ENCODE measurements at places on chromosomes 11 and 22. TPM values are rescaled to one million over a fixed set of nuclear protein-coding genes. Genes with fewer than 3 reads are reported as not detected.

The DTX4 gene
- polyA plus RNA-seq, result 1.2 TPM

The SYT12 gene
- polyA plus RNA-seq, result 0.13 TPM

The HEPHL1 gene
- not detected for polyA plus RNA-seq

DNA sequence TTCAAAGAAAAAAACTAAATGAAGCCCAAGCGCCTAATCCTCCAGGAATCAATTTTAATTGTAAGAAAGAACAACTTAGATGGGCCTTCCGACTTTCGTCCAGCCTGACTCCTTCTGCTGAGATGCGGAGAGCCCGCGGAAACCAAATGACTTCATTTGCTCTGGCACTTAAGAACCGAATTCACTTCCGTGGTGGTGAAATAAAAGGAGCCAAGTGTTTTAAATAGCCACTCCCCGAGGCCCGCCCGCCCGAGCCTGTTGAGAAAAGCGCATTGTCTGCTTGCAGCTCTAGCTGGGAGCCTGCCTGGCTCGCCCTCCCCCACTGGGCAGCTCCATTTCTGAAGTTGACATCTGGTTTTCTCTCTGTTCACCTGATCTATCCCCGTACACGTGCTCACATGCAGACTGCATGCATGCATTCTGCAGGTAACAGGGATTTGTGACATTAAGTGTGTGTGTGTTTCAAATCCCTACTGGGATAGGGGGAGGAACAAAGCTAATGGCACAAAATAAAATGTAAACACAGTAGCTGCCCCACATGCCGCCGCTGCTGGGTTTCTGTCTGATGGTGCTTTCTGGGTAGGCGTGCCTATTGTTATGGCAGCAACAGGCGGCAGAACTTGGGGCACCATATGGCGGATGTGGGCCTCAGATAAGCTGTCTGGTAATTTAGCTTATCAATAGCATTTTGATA, 6.2 kb downstream of the TEAD1 start:
- DNase-seq, result peak; percentile 53

DNA sequence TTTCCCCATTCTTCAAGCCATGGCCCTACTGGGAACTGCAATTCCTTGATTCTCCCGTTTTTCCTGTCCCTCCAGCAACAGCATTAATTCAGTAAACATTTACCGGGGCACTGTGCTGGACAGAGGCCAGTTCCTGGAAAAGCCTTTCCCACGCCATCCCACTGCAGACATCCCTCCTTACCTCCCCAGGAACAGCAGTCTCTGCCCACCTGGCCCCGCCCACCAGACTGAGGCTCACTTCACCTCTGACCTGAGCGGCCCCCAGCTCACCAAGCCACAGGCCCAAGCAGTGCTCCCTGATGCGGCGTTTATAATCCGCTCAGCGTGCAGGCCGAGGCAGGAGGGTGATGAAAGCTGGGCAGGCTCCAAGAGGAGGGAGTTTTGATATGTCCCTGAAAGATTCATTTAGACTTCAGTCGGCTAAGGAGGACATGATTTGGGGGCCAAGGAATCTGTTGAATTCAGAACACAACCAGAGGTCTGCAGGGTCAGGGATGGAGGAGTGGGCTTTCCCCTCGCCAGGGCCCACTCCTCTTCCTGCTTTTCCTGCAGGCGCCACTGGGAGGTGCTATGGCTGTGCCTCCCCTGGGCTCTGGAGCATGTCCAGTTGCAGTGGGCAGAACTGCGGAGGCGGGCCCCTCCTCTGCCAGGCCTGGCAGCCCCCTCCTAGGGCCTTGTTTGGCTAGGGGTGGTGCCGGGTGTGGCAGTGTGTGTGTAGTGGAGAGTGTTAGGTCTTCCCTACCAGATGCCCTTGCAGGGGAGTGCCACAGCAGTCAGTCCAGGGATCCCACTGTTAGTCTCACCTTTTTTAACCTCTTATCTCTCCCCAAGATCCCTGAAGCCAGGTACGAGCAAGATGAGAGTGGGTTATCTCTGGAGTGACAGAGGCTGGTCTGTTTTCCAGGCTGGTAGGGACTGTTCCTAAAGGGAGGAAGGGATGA, 1.4 kb upstream of the TAGLN start:
- no peak for DNase-seq

GRCh38 chr11:10400856-10401255, 54.2 kb upstream of the AMPD3 start:
- no peak for DNase-seq

DNA sequence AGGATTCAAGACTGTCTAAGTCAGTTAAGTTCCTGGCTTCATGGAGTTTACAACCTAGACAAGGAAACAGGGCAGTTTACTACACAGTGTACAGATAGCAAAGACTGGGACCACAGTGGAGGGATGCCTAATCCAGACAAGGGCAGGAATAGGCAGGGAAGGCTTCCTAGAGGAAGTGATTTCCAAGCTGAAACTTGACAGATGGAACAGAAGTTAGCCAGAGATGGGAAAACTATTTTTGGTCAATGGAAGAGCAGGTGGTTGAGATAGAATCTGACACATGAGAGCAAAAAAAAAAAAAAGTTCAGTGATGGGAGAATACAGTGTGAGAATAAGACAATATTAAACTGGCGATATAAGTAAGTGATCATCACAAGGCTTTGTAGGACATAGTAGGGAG, 1.3 kb downstream of the COA4 start:
- no peak for DNase-seq

- DNase-seq, result no peak
These were observed 10.2 kb upstream of the IFITM3 start for GRCh38 chr11:330694-331357.

DNA sequence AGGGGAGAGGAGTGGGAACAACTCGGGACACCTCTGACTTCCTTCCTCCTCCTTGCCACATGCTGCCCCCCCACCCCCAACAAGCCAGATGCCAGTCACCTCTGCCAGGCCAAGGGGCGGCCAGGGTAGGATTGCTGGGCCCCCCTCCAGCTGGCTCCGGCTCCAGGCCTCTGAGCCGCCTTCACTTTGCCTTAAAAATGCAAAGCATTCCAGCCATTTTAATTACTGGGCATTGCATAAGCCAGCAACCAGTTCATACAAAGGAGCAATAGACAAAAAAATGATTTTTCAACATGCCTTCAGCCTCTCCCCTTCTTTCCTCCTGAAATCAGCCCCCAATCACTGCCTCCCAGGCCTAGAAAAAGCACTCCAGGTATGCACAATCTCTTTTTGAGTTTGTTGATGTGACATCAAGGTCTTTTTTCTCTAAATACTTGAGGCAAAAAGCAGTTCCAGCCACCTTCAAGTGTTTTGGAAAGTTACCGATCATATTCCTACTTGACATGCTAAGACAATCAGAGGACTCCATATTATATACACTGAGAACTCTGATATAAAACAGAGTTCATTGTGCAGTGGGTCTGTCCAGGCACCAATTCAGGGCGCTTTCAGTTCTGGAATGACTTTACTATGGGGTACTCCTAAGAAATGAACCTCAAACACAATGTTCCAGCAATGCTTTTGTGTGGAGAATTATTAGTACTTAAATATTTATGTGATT, 12.4 kb upstream of the TIMP3 start:
- no peak for DNase-seq

DNA sequence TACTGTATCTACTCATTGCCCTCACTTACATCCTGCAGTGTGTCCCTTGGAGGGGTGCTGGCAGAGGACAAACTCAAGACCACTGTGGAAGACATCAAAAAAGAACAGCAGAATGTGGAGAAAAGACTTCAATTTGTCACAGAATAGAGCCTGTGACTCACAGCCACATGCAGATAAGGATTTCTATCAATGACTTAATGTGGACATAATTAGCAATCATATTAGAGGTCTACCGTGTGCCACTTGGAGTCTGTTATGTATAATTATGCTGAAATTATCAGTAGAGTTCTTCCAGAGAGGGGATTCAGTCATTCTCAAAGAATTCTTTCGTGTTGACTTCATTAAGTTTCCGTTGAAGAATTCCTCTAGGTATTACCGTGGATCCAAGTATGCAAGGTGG, 473.5 kb downstream of the MIAT start:
- DNase-seq, result no peak

DNA sequence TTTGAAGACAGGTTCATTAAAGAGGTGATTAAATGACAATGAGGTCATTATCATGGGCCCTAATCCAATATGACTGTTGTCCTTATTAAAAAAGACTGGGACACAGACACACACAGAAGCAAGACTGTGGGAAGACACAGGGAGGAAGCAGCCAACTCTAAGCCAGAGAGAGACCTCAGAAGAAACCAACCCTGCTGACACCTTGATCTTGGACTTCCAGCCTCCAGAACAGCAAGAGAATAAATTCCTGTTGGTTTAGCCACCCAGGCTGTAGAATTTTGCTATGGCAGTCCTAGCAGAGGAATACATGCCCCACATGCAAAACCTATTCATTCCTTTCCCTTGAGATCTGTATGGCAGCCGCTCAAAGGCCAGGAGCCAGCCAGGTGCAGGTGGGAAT, 35.6 kb upstream of the CACNG2 start:
- no peak for DNase-seq

- DNase-seq, result no peak
These were observed 66.7 kb downstream of the PACSIN2 start for GRCh38 chr22:42948294-42948693.

DNA sequence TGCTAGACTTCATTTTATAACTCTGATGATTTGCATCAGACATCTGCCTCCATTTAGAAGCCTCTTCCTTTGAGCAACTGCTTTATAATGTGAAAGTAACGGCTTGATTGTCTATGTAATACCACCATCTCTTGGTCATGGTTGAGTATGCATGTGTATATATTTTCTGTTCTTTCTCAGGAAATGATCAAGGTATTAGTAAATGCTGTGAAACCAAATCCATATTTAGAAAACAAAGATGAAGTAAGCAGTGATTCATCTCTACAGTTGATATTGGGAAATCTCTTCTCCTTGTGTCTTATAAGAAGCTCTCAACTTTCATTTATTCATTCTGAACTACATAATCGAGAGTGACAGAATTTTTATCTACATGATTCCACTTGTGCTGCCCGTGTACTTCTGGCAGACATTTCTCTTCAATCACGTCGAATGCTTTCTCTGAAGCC, 104.6 kb upstream of the ANO3 start:
- DNase-seq, result peak; percentile 76

- DNase-seq, result no peak
These were observed 13.3 kb downstream of the ZW10 start for GRCh38 chr11:113760241-113760640.

DNA sequence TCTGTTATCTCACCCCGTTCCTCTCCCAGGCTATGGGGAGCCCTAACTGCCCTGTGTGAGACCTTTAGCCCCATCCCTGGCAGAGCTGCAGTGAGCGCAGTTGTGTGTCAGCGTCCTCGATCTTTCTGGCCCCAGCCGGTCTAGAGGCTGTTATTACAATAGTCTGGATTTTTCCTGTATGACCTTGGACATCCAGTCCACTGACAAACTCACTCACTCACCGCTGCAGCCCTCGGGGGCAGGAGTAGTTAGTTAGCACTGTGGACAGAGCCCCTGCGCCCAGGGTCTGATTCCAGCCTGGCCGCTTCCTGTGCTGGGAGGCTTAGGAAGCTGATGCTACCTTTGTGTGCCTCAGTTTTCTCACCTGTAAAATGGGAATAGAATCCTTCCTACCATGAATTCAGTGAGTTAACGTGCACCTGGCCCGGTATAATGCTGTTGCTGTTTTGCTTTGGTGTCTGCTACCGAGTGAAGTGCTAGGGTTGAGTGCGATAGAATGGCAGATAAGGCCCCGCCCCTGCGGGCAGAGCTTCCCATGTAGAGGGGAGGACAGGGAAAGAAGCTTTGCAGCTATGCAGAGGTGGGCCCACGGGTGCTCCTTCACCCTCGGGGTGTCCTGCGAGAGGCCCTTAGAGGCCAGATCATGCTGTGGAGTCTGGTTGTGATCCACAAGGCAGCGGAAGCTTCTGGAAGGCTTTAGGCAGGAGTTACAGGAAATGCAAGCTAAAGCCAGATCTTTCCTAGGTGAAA, 3.0 kb downstream of the LRP5 start:
- no peak for DNase-seq

DNA sequence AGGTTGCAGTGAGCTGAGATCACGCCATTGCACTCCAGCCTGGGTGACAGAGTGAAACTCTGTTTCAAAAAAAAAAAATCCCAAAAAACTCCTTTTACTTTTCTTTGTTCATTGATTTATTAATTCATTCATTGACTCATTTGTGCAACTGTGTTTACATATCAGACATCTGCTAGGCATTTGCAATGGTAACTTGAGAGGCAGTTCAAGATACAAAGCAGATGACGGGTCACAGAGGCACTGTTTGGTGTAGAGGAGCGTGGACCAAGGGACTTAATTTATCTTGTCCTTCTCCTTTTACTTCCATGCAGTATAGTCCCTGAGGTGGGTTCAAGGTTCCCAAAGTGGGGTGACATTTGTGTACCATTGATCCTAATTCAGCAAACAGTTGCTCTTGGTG, 71.4 kb downstream of the KIAA1671 start:
- DNase-seq, result no peak

DNA sequence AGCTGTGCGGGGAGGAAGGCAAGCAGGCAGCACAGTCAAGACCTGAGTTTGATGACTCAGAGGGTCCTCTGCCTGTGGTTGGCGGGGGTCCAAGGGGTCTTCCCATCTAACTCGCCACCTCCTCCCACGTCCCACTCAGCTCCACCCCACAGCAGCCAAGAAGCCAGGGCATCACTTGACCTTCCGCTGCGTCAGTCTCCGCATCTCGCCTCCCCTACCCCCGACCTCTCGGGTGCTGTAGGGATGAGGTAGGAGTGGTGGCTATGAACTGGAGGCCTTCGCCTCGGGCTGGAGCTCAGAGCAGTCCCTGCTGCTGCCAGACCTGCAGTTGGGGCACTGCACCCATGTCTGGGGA, 90.6 kb downstream of the CDKN1C start:
- no peak for DNase-seq

GRCh38 chr11:84165139-84165538, 879.0 kb upstream of the CCDC90B start:
- DNase-seq, result no peak

Measured in BJ (cell line).